ENCODE measurements at places on chromosomes 16 and 17.

- no peak for DNase-seq
Measured at GRCh38 chr17:47760409-47761140, 27.5 kb downstream of the TBX21 start.

DNA sequence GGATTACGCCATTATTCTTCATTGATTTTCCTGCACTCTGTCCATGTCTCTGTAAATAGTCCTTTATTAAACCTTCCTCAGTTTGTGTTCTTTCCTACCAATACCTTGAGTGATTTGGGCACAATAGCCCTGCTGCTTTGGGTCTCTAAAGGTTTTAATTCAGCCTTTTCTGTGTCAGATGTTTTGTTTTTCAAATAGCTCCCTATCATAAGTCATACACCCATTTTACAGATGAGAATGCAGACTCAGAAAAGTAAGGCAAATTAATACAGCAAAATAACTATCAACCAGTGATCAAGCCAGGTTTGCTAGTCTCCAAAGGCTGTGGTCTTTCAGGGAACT is 25.0 kb upstream of the KPNB1 start:
- no peak for DNase-seq

GRCh38 chr17:82949361-82949760 is 109.5 kb upstream of the ZNF750 start:
- no peak for DNase-seq

- DNase-seq = no peak
Measured at GRCh38 chr17:38673707-38674013, 1.1 kb downstream of the EPOP start.

DNA sequence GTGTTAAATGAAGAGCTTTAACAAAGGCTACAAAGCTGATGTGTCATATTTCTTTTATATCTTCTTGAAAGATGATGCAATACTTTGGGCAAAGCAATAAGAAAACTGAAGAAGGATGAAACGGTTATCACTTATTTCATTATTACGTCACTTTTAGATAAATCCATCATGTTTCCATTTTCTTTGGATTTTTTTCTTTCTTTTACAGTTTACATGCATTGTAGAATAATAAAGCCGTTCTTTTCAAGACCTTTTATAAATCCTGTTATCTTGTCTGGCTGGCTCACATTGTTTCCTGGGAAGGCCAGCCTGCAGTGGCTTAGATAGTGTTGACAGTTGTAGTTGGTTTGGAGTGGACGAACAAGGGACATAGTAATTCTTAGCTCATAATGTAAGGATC is 28.9 kb downstream of the TANC2 start:
- DNase-seq = no peak

DNA sequence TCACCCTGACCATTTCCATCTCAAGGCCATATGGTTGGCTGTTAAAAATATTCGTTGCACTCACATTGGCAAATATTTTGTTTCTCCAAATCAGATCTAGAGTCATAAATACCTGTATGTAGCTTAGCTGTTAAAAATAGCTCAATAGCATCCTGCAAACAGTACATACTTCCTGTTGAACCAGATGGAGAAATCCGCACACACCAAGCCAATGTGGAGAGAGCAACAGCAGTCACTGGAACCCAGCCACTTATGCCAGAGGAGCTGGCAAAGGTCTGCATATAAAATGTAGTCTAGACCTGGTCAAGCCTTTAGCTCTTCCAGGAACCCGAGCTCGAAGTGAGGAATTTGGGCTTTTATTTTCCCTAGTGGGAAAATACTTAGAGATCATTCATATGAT is 146.4 kb upstream of the KCNJ16 start:
- DNase-seq = no peak

Measured in cortex of kidney (tissue), 1 donor.